Cerebellum (tissue), 4 donors: ENCODE measurements at places on chromosomes 4 and X. TPM values are rescaled to one million over a fixed set of nuclear protein-coding genes. Genes with fewer than 3 reads are reported as not detected.

CAMK2D gene
- 97.5 TPM for total RNA-seq

NDST4 gene
- 16.9 TPM for total RNA-seq

NAP1L5 gene
- total RNA-seq, result 28.4 TPM

PKD2 gene
- total RNA-seq, result 46.5 TPM

IL9R gene
- total RNA-seq, result 0.27 TPM

MRPL1 gene
- total RNA-seq, result 30.0 TPM

CNGA2 gene
- not detected for total RNA-seq

ZMAT1 gene
- total RNA-seq, result 18.2 TPM

TBC1D9 gene
- total RNA-seq, result 95.7 TPM

TRAM1L1 gene
- 17.2 TPM for total RNA-seq
